IMR-90 (cell line): ENCODE measurements at places on chromosomes 1 and 21.

DNA sequence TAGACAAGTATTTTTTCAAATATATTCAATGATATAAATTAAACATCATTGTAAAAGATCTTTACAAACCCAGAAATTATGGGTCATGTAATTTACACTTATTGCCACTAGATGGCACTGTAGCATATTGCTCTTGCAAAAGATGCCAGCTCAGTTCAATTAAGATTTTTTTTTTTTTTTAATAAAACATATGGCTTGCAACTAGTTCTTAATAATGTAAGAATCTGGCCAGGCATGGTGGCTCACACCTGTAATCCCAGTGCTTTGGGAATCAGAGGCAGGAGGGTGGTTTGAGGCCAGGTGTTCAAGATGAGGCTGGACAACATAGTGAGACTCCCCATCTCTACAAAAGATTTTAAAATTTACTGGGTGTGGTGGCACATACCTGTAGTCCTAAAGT, 49.4 kb upstream of the DESI2 start:
- DNase-seq: peak; percentile 58

GRCh38 chr21:14616380-14617039, 70.4 kb upstream of the SAMSN1 start:
- DNase-seq: no peak

DNA sequence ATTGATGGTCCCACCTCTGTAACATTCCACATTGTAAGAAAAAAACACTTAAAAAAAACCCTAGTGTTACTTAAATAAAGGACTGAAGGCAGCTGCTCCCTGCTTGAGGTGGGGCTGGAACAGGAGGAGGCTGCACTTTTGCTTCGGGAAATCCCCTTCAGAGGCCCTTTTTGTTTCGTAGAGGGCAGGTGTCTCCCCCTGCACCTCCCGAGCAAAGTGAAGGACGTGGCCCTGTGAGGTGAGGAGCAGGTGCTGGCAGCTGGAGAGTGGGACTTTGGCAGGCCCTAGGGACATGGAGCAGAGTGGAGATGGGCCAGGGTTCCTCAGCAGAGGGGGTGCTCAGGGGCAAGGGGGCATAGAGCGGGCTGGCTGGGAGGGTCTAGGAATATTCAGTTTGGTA, 33.4 kb upstream of the WNT4 start:
- DNase-seq: no peak

GRCh38 chr1:115356356-115356755, 18.3 kb upstream of the NGF start:
- no peak for DNase-seq

GRCh38 chr1:7670334-7671145, 100.6 kb upstream of the VAMP3 start:
- DNase-seq: no peak

DNA sequence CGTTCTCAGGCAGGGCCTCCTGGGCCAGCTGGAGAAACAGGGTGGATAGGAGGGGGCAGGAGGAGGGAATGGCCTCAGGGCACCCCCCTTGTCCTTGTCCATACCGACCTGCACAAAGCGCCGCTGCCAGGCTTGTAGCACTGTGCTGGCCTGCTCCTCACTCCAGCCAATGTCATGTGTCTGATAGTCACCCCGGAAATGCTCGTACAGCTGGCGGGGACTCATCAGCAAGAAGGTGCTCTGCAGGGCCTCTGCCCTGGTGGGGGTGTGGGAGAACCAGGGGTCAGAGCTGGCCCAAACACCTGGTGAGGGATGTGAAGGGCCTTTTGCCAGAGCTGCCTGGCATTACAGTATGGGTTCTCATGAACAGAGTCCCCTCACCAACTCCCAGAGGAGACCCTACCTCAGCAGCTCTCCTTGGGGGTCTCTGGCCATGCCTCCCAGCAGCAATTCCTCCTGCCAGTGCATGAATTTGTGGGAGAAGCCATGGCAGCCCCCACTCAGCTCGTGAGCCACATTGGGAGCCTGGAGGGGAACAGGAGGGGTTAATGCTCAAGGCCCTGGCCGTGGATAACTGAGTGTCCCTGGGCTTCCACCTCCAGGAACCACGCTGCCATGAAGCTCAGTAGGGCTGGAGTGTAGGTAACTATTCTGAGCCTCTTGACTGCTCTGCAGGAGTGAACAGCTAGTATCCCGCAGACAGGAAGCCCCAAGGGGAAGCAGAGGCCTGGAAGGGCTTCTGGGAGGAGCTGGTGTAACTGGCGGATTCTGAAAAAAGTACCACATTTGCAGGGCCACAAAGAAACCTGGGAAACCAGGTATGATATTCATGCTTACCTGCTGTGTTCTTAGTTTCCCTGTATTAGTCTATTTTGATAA, 13.3 kb downstream of the PTCH2 start:
- DNase-seq: no peak

DNA sequence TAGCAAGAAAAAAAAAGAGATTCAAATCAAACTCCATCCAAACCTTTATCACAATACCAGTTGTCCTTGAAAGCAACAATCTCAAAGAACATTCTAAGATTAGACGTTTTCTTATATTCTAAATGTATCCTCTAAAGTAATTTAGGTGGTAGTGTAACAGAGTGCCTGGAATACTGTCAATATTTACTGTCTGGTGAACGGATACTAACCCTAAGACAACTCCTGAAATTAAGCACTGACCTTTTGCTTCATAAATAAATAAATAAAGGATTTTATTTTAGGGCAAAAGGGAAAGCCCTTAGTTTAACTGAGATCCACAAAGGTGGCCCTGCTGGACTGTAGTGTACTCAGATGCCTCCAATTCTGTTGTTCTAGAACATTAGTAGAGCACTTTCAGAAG, 9.9 kb upstream of the USH2A start:
- no peak for DNase-seq

- DNase-seq: no peak
These were observed 40.6 kb downstream of the TCP10L start for GRCh38 chr21:32544697-32545096.

GRCh38 chr1:54742282-54742681, 22.0 kb downstream of the PARS2 start:
- DNase-seq: peak; percentile 42

DNA sequence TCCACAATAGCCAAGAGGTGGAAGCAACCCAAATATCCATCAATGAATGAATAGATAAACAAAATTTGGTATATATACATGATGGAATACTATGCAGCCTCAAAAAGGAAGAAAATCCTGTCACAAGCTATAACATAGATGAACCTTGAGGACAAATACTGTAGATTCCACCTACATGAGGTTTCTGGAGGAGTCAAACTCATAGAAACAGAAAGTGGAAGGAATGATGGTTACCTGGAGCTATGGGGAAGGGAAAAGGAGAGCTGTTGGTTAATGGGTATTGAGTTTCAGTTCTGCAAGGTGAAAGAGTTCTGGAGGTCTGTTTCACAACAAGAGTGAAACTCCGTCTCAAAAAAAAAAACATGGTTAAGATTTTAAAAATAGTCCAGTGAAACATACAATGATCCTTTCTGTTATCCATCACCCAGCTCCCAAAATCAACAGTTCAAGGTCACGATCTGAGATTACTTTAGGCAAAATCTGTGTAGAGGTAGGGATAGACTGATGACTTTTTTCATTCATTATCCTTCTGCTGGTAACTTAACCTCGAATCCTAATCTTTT, 80.8 kb upstream of the HNRNPU start:
- no peak for DNase-seq

- DNase-seq: peak; percentile 52
These were observed 10.7 kb upstream of the PLXNA2 start for GRCh38 chr1:208254862-208255261.

DNA sequence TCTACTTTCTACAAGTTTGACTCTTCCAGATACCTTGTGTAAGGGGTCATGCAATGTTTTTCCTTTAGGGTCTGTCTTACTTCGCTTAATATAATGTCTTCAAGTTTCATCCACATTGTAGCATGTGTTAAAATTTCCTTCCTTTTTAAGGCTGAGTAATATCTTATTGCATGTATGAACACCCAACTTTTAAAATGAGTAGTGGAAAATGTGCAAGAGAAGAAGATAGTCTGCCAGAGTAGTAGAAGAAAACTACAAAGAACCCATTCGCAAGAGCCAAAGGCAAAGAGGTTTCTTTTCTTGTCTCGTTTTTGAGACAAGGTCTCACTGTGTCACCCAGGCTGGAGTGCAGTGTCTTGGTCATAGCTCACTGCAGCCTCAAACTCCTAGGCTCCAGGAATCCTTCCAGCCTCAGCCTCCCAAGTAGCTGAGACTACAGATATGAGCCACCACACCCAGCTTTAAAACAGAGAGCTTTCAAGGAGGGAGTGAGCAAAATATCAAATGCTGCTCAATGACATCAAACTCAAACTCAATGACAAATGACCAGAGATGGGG, 9.4 kb downstream of the IL23R start:
- DNase-seq: no peak

DNA sequence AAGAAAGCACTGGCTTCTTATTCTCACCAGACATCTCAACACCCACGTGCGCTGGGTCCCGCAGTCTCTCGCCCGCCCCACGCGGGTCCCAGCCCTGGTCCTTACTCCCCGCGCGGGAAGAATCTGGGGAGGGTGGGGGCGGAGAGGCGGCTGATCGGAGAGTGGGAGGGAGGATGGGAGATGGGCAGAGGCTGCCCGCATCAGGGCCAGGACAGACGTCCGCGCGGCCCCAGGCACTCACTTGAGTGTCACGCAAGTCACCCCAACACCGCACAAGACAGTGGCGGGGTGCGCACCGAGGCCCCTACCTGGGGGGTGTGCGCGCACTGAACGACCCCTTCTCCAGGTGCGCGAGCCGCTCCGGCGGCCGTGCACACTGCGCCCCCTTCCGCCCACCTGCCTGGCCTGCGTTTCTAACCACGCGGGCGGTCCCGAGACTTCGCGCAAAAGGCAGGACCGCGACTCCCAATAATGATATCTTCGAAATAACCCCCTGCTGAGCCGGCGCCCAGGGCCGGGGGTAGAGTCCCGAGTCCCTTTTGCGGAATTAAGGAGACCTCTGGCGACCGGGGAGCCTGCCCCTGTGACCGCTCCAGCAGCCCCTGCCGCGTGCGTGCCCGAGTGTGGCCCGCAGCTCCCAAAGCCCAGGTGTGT, 6.0 kb upstream of the SIM2 start:
- no peak for DNase-seq

GRCh38 chr1:168273575-168273974, 7.1 kb upstream of the TBX19 start:
- no peak for DNase-seq

- DNase-seq: peak; percentile 62
These were observed 7.0 kb upstream of the CTSE start for GRCh38 chr1:206030714-206031113.

GRCh38 chr1:119435052-119435451, 20.1 kb downstream of the HSD3B2 start:
- no peak for DNase-seq

DNA sequence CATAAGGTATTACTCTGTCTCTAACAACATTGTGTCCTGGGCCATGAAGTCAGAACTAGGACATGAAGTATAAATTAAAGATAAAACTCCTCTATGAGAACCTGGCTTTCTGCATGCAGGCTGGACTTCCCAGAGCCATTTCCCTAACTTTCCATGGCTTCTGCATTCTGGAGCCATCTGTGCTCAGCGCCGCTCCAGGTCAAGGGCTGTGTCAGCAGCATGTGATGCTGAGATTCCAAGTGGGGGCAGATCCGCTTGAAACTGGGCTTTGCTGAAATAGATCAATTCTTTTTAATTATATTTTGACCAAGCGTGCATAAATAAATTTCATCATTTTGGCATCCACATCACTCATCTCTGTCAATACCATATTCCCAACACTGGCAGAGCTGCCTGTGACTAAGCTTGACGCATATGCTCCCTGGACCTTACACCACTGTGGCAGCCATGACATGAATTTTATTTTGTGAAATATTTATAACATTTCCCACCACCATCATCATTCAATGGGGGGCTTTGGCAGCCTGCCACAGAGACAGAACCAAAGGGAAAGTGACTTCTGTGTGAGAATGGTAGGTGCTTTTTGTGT, 110.4 kb upstream of the KCNK1 start:
- DNase-seq: no peak

DNA sequence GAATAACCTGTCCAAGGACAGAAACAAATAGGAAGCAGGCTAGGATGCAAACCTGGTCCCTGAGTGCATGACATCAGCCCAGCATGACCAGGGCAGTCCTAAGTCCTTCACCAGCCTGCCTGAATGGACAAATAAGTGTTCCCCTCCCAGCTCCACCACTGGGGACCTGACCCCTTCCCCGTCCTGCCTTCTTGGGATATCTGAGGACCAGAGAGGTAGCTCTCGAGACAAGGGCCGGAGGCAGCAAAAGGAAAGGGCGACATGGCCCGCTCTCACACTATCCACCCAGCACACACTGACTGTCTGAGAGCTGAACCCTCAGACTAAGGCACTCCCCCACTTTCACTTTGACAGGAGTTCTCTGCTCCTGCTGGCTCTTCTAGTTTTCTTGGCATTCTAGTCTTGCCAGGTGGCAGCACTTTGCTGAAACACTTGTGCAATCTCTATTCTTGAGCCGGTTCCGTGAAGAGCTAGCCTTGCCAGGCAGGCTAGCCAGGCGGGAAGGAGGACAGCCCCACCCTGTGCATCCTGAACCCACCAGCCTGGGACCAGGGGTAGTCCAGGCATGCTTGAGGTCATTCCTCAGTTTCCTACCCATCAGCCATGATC, 251.1 kb upstream of the RAB4A start:
- DNase-seq: no peak

- DNase-seq: no peak
These were observed 2.7 kb downstream of the INTS3 start for GRCh38 chr1:153730468-153730988.

DNA sequence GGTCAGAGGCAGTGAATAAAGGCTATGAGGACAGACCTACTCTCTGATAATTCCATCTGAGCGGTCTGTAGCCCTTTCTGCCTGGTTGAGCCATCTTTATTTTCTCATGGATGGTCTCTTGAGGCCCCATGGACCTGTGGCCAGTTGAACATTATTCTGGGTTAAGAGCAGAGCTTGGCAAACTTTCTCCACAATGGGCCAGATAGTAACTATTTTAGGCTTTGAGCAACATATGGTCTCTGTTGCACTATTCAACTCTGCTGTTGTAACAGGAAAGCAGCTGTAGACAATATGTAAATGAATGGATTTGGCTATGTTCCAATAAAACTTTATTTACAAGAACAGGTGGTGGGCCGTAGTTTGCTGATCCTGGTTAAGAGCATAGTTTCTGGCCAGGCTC, 62.7 kb downstream of the KAZN start:
- no peak for DNase-seq

GRCh38 chr21:44816761-44817505, 929 bp downstream of the SUMO3 start:
- DNase-seq: no peak
